Muscle of back (tissue), 13 donors: ENCODE measurements at places on chromosomes 2 and 18. TPM values are rescaled to one million over a fixed set of nuclear protein-coding genes. Genes with fewer than 3 reads are reported as not detected.

C2orf81 gene
- polyA plus RNA-seq, result 2.4 TPM

DNA sequence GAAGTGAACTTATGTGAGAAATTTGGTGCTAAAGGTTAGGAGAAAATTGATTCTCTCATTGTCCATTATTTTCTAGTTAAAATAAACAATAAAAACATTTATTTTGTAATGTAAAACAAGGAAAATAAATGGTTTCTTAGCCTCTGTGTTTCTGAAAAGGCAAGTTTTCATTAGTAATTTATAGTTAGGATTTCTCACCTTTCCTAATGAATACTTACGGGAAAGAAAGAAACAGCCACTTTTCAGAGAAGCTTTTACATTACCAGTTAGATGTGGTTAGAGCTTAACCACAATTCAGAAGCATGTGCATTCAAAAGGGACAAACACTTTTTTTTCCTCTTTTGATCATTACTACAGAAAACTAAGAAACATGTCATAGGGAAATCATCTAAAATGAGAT lies 18.8 kb downstream of the NEMP2 start:
- no peak for DNase-seq

GRCh38 chr2:180618570-180618969 lies 361.8 kb upstream of the UBE2E3 start:
- DNase-seq, result no peak

- DNase-seq, result no peak
Observed at GRCh38 chr2:182887093-182887492, 20.7 kb upstream of the FRZB start.

- DNase-seq, result no peak
Observed at GRCh38 chr2:98356729-98357128, 10.5 kb downstream of the CNGA3 start.

CAPN13 gene
- polyA plus RNA-seq, result not detected

ERCC3 gene
- 41.5 TPM for polyA plus RNA-seq

DNA sequence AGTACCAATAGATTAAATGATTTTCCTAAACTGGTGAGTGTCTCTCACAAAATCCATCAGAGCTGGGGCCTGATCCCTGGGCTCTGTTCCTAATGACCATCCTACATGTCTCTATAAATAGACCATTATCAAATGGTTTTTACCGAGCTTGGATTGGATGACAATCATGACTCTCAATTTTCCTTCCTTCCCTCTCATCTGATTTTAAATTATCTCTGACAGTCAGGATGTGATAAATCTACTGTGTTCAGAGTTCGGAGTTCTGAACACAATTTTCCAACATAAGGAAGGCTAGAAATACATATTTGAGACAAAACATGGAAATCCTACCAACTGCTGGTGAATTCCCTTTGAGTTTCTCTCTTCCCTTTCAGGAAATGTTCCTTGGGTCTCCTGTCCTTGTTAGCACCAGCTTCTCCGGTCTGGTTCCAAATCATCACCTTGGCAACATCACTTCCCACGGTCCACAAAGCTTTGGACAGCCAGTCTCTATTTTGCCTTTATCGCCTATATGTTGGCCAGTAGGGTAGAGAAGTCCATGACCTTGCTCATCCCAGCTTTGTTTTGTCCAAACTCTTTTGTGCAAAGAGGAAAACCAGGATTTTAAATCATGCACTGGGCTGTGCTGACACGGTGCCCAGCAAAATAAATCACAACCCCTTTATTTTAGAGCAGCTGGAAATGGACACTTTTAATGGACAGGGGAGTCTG lies 139.6 kb upstream of the ITGA6 start:
- no peak for DNase-seq

DNA sequence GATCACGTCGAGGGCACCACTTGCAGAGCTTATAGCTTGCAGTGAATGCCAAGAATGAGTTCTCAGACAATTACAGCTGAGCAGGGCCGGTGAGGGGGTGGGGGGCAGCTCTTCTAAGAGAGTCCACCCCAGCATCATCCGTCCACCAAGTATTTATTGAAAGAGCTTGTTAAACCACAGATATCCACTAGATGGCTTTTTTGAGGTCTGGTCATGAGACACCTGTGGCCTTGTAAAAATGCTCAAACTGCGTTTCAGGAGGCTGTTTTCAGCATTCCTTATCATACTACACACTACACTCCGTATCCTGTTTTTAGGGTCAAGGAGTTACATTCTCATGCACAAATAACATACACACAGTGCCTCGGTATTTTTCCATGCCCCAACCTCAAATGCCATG lies 51.5 kb downstream of the DNAJC10 start:
- no peak for DNase-seq

DNA sequence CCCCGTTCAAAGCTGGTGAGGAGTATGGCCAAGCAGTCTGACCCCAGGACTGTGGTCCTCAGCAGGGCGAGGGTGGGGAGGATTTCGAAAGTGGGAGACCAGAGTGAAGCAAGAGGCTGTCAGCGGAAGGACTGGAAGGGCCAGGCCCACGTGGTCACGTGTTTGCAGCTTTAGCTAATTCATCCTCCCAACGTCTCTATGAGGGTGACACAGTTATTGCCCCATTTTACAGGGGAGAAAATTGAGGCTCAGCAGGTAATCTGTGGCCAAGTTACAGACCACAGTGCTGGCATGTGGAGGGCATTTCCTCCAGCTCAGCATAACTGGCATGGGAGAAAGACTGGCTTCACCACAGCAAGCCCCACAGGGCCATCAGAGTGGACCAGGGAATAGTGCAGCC lies 45.4 kb upstream of the LTBP1 start:
- no peak for DNase-seq

CACNB4 gene
- polyA plus RNA-seq, result 7.0 TPM

GRCh38 chr2:205130111-205130829 lies 552.0 kb upstream of the NRP2 start:
- peak; percentile 4 for DNase-seq

GRCh38 chr2:23452372-23452771 lies 67.4 kb downstream of the KLHL29 start:
- DNase-seq, result no peak

SERPINB3 gene
- polyA plus RNA-seq, result not detected

CFC1B gene
- polyA plus RNA-seq, result not detected

GRCh38 chr18:54149078-54149697 lies 75.3 kb downstream of the MBD2 start:
- DNase-seq, result no peak

DNA sequence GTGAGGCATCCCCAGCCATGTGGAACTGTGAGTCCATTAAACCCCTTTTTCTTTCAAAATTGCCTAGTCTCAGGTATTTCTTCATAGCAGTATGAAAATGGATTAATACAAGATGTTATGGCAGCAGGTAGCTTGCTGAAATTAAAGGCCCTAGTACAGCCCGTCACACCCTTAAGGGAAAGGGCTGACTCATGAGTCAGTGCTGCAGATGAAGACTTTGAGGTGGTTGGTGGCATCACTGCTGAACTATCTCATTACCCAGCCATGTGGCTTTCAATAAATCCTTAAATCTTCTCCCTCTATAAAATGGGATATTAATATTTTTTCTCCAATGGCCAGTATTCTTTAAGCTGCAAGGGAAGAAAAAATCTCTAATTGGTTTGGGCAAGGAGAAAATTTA lies 226.1 kb upstream of the CCDC68 start:
- DNase-seq, result no peak

PKDCC gene
- polyA plus RNA-seq, result 146 TPM

GRCh38 chr2:120686511-120687168 lies 49.0 kb upstream of the GLI2 start:
- no peak for DNase-seq

DNA sequence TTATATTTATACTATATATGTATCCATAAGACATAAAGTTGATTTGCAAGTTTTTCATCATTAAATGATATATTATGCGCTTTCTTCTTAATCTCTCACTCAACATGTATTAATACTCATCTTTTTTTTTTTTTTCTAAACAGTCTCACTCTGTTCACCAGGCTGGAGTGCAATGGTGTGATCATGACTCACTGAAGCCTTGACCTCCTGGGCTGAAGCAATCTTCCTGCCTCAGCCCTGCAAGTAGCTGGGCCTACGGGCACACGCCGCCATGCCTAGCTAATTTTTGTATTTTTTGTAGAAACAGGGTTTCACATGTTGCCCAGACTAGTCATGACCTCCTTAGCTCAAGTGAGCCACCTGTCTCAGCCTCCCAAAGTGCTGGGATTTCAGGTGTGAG lies 51.4 kb upstream of the MAP4K3 start:
- DNase-seq, result no peak

GRCh38 chr18:42412896-42413295 lies 457.9 kb downstream of the PIK3C3 start:
- DNase-seq, result no peak

GRCh38 chr2:28333606-28334526 lies 58.8 kb upstream of the FOSL2 start:
- DNase-seq, result peak; percentile 66

DNA sequence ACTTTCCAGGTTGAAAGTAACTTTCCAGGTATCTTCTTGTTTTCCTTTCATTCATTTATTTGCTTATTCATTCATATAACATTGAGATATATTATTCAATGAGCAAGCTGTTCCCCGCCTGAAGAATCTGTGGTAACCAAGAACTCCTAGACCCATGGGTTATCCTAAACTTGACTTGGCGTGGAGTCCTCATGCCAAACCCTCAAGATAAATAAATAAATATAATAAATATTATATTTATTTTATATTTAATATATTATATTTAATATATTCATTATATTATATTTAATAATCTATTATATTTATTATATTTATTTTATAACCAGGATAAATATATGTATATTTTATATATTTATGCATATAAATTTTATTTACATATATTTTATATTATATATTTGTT lies 674.8 kb downstream of the SUCLG1 start:
- no peak for DNase-seq

DNA sequence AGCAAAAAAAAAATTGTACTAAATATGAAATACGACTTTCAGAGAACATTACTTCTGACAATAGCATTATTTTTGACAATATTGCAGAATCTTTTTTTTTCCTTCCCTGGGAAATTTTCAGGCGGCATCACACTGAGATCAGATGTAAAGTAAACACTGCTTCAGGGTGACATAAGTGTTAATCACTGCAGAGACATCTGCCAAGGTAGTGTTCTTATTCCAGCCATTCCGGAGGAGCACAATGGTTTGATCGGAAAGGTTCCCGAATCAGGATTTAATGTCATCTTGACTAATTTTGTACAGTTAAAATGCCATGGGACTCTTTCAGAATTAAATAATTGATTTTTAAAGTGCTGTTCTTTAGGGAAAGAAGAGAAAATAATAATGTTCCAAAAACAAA lies 56.7 kb upstream of the ZNF236 start:
- no peak for DNase-seq

DSC3 gene
- polyA plus RNA-seq, result 1.3 TPM

DNA sequence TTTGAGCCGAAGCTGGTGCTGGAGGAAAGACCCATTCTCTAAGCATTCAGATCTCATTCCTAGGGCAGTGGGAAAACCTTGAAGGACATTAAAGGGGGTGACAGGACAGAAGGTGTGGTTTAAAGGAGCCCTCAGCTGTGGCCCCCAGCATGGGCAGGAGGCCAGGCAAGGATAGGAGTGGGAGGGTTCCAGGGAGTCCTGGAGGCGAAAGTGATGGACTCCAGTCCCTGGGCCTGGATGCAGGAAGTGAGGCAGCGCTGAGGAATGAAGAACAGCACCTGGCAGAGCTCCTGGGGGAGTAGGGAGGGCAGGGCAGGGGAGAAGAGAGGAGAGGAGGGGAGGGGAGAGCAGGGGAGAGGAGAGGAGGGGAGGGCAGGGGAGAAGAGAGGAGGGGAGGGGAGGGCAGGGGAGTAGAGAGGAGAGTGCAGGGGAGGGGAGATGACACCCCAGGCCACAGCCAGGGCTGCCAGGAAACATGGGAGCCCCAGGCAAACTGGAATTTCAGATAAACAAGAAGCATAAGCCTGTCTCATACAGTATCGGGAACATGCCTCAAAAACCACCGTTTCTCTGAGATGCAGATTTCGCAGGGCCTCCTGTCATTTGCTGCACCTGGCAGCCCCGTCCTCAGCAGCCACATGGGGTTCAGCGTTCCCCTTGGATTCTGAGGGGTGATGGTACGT lies 5.7 kb downstream of the RAMP1 start:
- no peak for DNase-seq

DNA sequence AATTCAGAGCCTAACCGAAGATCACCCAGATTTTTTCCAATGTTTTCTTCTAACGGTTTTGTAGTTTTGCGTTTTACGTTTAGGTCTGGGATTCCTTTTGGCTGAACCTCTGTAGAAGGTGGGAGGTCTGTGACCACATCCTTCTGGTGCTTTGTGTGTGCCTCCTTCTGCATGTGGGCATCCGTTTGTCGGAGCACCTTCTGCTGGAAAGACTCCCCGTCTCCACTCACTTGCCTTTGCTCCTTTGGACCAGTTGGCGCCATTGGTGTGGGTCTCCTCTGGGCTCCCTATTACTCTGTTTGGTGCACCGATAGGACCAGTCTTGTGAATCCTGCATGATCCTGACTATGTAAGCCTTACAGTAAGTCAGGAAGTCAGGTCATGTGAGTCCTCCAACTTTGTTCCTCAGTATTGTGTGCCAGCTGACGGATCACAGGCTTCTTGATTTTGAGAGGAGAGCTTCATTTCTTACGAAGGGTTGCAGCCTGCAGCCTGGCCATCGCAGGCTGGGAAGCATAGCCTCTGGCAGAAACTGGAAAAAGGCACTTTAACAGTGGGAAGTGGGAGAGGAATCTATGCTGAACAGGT lies 13.6 kb downstream of the AQP12A start:
- DNase-seq, result no peak

DNA sequence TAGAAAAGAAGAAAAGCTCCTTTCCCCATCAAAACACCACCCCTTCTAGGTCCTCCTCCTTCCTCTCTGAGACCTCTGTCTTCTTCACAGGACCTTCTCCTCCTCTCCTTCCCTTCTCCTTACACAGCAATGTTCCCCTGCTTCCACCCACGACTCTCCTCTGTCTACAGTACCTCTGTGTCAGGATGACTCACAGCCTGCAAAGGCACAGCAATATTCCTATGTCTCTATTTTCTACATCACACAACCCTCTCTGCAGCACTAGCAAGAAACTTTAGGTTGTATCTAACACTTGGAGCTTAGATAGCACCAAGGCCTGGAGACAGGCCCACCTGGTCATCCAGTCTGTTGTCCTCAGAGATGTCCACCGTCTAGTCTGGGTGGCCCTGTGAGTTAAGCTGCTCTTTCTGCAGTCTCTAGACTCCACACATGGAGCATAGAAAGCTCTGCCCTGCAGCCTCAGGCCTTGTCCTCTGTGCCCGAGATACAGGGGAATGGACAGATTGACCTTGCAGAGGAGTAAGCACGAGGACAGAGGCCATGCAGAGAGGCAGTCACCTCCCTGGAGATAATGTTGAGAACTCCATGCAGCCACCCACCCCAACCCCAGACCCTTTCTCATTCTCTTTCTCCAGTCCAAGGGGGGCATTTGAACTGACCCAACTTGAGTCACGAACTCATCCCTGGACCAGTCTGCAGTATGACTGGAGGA lies 212.0 kb downstream of the TNS1 start:
- DNase-seq, result no peak

SPC25 gene
- polyA plus RNA-seq, result 7.3 TPM

STON1 gene
- 10.6 TPM for polyA plus RNA-seq

ADCYAP1 gene
- polyA plus RNA-seq, result 0.22 TPM

DNA sequence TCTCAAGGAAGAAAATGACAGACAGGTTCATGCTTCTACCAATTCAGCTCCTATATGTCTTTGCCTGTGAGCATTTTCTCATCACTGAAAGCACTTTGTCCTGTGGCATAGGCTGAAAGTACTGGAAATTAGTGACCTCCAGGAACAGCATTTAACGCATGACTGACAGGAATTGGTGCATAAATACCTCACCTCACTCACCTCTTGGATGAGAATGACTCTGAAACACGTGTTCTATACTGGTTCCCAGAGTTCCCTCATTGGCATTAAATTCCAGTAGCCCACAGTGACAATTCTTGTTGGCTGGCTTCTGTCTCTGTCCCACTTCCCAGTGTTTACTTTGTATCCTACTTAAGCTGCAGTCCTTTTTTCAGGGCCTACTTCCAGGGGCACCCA lies 83.4 kb upstream of the MAPRE2 start:
- DNase-seq, result no peak

NRP2 gene
- 23.6 TPM for polyA plus RNA-seq

TOGARAM2 gene
- polyA plus RNA-seq, result 1.3 TPM
